Fibroblast of skin of left biceps (primary cell): ENCODE measurements at places on chromosomes 11 and 22.

DNA sequence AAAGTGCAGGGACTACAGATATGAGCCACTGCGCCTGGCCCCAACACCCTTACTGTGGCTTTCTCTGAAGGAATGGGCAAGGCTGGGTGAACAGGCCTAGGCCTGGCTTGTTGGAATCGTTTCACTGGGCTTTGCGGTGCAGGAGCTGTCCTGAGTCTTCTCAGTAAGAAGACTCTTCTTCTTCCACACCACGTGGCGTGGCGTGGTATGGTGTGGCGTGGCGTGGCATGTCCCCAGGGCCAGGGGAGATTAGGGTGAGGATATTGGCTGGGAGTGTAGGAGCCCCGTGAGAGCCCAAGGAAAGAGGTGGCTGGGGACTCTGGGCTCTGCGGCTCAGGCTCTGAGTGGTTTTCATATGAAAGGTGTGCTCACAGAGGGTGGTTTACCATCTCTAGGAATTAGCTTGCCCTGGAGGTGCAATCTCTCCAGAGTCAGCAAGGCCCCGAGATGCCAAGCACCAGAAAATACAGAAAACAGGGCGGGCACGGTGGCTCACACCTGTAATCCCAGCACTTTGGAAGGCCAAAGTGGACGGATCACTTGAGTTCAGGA, 70.7 kb downstream of the PARVB start:
- no peak for DNase-seq

DNA sequence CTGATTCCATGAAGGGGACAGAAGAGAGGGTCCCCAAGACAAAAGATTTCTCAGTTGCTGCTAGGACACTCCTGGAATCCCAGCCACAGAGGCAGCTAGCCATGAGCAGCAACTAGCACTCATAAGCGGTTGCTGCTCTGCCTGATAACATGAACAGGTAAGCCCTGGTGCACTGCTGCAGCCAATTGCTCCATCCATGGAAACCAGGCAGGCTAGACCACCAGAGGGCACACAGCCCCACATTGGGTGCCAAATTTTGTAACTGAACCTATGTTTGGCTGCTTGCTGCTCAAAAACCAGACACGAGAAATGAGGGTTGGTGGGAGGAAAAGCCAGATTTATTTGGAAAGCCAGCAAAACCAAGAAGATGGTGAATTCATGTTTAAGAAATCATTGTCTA, 21.9 kb upstream of the QSER1 start:
- no peak for DNase-seq

GRCh38 chr11:65944767-65945166, 513 bp upstream of the TSGA10IP start:
- DNase-seq, result no peak

DNA sequence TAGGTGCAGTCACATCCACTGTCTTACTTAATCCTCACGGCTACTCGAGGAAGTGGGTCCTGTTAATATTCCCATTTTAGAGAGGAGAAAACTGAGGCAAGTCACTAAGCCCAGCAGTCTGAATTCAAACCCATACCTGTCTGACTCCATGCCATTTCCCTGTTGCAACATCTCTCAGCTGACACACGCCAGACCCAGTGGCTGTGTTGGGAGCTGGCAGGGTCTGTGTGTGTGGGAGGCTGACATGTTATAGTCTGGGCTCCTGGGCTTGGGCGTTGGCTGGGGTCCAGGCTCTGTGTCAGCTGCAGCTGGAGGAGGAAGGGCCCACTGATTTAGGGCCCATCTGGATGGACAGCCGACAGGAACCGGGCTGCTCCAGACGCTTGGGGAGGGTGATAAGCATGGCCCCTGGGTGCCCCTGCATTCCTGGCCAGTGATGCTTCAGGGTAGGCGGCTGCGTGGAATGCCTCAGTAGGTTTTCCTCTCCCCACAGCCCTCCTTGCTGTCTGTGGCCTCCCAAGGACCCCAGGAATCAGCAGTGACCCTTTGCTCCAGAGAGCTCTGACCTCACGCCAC, 562.5 kb downstream of the MN1 start:
- DNase-seq, result peak; percentile 98

- DNase-seq, result no peak
These were observed 64.8 kb downstream of the RPUSD4 start for GRCh38 chr11:126146454-126147192.

DNA sequence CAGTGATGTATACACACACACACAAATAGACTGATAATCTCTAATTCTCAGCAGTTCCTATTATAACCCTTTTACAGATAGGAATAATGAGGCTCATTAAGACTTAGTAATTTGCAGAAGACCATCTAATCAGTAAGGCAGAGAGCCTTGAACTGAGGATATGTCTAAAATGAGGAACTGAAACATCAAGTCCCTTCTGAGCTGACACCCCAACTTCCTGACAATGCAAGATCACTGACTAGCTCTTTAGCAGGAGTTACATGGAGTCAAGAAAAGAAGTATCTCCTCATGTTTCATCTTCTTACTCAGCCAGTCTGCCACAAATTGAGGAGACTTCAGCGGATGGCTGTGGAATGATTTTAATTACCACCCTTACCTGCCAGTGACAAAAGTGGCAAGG, 193.0 kb downstream of the MSANTD4 start:
- no peak for DNase-seq

- no peak for DNase-seq
These were observed 1363.4 kb downstream of the BRD1 start for GRCh38 chr22:48464246-48464645.

- peak; percentile 12 for DNase-seq
These were observed at the start of gene POU2AF1 for GRCh38 chr11:111378861-111379601. POU2AF1 (minus strand) TSS chr11:111379275; CDS start chr11:111379177, 98 bp downstream.
